Left cardiac atrium (tissue), 4 donors: ENCODE measurements at places on chromosomes 6 and 20.

GRCh38 chr6:132236744-132237143 lies 164.5 kb downstream of the MOXD1 start:
- DNase-seq, result no peak

- peak; percentile 29 for DNase-seq
Measured at GRCh38 chr20:21262812-21263211, 40.3 kb upstream of the XRN2 start.

- no peak for DNase-seq
Measured at GRCh38 chr20:6718662-6719368, 48.7 kb upstream of the BMP2 start.

DNA sequence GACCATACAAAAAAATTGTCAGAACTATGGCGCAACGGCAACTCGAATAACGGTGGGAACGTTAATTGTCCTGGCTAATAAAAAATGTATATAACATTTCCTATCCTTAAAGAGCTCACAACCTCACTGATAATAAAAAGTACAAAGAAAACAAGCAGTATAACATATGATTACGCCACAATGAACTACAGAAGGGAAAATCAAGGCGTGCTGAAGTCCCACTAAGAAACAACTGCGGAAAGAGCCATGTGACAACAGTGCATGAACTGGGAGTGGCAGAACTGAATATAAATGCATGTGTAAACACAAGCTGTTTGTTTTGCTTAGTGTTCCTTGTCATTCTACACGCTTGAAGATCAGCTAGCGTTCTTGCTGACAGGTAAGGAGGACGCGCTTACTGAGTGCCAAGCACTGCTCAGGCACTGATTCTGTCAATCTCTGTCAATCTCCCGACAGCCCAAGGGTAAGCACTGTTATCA lies 466 bp upstream of the PSMB1 start:
- DNase-seq, result no peak

- no peak for DNase-seq
Measured at GRCh38 chr6:12173661-12174060, 116.5 kb upstream of the EDN1 start.

- no peak for DNase-seq
Measured at GRCh38 chr6:89475634-89476033, 42.7 kb downstream of the ANKRD6 start.

DNA sequence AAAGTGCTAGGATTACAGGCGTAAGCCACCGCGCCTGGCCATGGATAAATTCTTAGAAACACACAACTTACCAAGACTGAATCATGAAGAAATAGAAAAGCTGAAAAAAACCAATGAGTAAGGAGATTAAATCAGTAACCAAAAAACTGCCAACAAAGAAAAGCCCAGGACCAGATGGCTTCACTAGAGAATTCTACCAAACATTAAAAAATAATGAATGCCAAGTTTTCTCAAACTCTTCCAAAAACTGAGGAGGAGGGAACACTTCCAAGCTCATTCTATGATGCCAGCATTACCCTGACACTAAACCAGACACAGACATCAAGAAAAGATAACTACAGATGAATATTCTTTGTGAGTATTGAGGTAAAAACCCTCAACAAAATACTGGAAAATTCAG lies 44.3 kb downstream of the USP49 start:
- DNase-seq, result no peak

GRCh38 chr20:46128310-46129151 lies 10.4 kb downstream of the CD40 start:
- DNase-seq, result peak; percentile 50

DNA sequence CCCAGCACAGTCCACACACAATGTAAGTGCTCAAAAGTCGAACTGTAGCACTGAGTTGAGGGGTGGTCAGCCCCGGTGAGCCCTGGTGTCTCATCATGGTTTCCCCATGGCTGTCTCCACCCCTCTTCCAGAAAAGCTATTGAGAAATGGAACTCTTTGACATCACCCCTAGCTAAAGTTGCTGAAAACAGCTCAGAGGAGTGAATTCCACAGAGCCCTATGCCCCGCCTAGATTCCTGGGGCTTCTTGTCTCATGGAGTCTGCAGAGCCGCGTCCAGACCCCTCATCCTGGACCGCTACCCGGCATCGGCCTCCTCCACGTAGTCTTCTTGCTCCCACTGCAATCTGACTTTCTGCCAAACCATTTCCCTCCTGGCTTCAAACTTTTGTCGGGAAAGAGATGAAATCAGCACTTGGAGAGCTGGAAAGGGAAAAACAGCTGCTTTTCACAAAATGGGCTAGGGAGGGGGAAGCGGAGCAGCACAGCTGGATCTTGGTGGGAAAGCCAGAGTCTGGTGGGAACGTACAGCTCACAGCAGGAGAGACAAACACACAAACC lies 132.2 kb downstream of the SNX5 start:
- peak; percentile 88 for DNase-seq

DNA sequence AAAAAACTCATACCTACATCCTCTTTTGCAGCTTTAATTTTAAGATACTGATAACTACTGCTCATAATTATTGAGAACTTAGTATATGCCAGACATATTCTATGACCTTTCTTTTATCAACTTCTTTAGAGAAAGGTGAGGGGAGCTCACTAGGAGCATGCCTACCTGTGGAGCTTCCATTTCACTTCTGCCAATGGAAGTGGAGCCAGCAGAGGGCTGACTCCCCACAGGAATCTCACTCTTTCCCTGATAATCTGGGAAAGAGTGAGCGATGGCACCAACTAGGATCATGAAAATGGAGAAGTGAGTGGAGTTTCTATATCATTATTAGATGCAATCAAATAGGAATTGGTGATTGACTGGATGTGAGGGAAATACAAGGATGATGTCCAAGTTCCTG lies 484.9 kb downstream of the LMBRD1 start:
- no peak for DNase-seq

GRCh38 chr20:47503685-47504084 lies 2.0 kb downstream of the NCOA3 start:
- DNase-seq, result no peak

- DNase-seq, result no peak
Measured at GRCh38 chr6:17225767-17226630, 55.2 kb upstream of the RBM24 start.

GRCh38 chr6:110618591-110619267 lies 142.3 kb upstream of the SLC22A16 start:
- DNase-seq, result no peak

GRCh38 chr6:46509063-46509462 lies 17.8 kb upstream of the RCAN2 start:
- DNase-seq, result no peak

GRCh38 chr6:155444120-155444917 lies 11.3 kb downstream of the NOX3 start:
- DNase-seq, result no peak

DNA sequence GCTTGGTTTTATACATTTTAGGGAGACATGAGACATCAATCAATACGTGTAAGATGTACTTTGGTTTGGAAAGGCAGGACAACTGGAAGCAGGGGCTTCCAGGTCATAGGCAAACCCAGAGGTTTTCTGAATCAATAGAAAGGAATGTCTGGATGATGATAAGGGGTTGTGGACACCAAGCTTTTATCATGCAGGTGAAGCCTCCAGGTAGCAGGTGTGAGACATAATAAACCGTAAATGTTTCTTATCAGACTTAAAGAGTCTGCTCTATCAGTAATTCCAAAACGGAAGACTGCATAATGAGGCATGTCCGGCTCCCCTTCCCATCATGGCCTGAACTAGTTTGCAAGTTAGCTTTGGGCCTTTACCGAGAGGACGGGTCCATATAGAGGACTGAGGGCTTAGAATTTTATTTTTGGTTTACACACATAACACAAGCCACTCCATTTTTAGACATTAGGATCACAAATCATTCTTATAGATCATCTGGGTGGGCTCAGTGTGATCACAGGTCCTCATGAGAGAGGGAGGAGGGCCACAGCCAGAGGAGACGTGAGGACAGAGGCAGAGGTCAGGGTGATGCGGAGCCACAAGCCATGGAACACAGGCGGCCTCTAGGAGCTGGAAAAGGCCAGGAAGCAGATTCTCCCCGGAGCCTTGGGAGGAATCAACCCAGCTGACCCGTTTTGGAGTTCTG lies 10.7 kb upstream of the SERPINB9 start:
- DNase-seq, result no peak

DNA sequence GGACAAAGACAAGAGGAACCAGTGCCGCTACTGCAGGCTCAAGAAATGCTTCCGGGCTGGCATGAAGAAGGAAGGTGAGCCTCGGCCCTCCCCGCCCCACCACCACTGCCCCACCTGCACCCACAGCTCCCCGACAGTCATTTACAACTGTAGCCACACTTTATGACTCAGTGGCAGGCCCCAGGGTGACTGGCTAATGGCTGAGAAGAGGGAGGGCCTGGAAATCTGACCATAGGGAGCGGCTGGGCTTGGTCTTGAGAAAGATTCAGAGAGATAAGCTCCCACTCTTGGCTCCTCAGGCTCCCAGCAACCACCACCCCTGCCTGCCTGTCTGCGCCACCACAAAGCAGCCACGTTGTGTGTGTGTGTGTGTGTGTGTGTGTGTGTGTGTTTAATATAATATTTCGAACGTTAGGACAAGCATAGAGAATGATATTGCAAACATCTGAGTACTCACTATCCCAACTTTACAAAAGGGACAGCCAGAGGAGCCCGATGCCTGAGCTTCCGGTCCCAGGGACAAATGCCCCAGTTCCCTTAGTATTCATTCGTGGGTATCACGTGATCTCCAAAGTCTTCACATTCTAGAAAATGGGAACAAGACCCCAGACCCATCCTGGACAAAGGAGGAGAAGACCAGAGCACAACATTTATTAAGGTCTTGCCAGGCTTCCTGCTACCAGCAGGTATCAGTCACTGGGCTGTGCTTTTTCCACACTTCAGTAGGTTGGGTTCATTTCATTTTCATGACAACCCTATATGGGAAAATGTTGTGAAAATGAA lies 52.1 kb downstream of the HNF4A start:
- DNase-seq, result no peak

DNA sequence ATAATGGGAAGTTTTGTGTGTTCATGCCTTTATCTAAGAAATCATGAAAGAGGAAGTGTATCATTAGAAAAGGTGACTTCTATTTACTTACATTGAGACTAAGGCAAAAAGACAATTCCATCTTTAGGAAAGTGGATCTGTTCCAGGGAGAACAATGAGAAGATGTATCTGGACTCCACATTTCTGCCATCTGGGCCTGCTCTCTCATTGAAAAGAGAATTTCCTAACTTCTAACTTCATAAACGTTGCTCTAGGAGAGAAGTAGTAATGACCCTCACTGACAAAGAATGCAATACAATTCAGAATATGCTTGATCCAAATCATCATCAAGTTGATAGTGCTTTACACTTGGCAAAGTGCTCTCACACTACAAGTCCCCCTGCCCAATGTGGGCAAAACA lies 294.2 kb downstream of the OGFRL1 start:
- no peak for DNase-seq

- no peak for DNase-seq
Measured at GRCh38 chr6:140671926-140672325, 1297.5 kb upstream of the CITED2 start.

DNA sequence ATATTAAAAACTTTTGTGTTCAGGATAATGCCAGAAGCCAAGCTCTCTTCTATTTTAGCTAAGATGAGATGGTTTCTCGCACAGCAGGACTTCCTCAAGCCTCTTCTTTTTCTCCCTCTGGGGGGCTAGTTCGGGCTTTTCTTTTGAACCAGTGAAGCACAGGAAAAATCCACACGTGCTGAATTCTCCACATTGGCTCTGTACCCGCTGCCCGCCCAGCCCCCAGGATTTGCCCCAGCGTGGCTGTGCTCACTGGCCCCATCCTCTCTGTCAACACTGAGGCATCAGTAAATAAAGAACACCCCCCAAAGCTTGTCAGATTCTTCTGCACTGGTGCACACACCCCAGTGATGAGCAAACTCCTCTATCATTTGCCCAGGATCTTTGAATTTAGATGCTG lies 232.8 kb downstream of the ZNF217 start:
- no peak for DNase-seq

GRCh38 chr6:148986608-148987007 lies 239.8 kb downstream of the UST start:
- DNase-seq, result no peak

DNA sequence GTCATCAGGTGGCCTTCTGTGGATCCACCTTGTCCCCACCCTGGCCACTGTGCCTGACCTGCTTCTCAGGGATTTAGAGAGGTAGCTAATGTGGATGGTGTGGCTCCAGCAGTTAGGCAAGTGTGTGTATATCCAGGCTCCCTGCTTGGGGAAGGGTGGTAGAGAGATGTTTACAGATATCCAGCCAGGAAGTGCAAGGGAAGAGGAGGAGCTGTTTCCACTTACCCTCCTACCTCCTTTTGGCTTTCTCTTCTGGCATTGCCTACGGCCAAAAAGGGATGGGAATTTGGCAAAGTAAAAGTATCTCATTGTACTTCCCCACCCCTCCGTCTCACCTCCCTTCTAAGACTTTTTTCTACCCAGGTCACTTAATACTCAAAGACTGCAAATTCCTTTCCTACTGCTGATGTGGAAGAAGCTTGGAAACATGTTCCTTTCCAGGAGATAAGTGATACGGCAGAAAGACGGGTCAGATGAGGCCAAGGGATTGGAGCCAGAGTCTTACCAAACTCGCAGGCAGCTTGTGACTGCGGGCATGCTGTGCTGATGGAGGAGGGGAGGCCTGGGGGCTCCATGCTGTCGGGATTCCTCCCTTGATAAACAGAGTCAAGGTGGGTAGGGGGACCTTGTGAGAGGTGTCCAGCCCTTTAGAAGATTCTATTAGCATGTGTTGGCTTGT lies 253.4 kb downstream of the PRL start:
- DNase-seq, result peak; percentile 54

- DNase-seq, result no peak
Measured at GRCh38 chr6:87879132-87879861, 168.3 kb upstream of the SPACA1 start.

GRCh38 chr6:4522453-4522852 lies 253.8 kb upstream of the CDYL start:
- DNase-seq, result no peak

GRCh38 chr6:157123234-157123633 lies 200.1 kb downstream of the TMEM242 start:
- DNase-seq, result no peak

DNA sequence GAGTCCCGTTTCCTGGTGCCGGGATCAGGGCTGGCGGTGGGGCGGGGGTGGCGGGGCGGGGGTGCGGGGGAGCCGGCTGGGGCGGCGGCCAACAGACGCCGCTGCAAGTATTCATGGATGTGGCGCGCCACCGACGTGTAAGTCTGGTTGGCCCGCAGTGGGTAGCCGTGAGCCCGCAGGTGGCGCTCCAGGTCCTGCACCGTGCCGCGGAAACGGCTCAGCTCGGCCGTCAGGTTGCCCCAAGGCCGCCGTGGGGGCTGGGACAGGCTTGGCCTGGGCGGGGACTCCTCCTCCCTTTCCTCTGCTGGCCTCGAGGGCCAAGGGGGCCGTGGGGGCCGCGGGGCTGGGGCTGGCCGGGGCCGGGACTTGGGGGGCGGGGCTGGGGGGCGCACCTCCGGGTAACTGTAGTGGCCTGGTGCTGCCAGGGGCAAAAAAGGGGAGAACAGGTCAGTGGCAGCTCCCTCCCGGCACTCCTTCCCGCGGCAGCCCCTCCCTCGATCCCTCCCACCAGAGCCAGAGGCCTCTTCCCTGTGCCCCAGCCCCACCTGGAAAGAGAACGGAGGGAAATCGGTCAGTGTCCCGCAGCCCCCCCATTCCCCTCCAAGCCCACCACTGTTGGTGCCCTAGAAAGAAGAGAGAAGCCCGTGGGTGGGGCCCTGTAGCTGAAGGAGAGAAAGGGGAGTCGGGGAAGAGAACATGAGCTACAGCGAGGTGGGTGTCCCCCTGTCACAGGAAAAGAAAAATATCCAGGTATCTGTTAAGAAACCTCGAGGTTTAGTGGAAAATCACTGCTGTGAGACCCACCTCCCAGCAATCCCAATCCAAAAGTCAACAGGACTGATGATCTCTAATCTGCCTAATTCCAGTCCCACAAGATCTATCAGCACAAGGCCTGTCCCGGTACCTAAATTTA lies 21.3 kb downstream of the TNXB start:
- DNase-seq, result peak; percentile 93

- DNase-seq, result no peak
Measured at GRCh38 chr20:4717816-4718570, 3.7 kb upstream of the PRND start.
